ENCODE measurements at places on chromosomes 11 and 22.

- DNase-seq, result no peak
Observed at GRCh38 chr22:48717883-48718817, 1109.5 kb downstream of the BRD1 start.

DNA sequence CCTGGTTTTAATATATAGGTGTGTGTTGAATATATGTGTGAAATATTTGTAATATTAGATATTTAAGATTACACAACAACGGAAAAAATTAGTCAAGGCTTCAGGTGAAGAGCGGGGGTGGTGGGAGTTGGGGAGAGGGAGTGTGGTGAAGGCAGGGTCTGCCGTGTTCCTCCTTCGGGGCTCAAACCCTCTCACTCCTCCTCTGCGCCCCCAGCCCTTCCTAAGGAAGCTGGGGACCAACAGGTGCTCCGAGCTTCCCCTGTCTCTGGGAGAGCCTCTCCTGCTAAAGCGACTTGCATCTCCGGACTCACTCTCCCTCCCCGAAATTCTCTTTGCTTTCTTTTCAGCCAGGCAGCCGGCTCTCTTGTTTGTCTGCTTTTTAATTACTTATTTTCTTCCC lies 960 bp upstream of the CADM1 start:
- DNase-seq, result no peak

DNA sequence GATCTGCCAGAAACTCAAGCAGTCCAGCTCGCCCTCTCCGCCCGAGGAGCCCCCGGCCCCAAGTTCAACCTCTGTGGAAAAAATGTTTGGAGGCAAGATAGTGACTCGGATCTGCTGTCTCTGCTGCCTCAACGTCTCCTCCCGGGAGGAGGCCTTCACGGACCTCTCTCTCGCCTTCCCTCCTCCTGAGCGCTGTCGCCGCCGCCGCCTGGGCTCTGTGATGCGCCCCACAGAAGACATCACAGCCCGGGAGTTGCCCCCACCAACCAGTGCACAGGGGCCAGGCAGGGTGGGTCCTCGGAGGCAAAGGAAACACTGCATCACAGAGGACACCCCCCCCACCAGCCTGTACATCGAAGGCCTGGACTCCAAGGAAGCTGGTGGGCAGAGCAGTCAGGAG lies 20.8 kb downstream of the USP35 start:
- DNase-seq, result no peak

- no peak for DNase-seq
Observed at GRCh38 chr11:100562128-100562527, 125.0 kb upstream of the ARHGAP42 start.

DNA sequence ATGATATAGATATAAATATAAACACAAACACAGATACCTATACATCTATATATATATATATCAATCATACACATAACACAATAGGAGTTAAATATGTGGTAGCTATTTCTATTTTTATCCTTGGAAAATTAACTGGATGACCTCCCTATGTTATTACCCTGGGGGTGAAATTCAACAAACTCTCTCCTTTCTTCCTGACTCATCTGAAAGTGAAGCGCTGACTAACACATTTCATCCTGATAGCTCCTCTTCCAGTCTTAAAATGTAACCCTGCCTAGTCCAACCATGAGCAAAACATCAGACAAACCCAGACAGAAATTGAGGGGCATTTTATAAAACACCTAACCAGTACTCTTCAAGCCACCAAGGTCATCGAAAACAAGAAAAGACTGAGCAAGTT lies 220.6 kb upstream of the ISX start:
- no peak for DNase-seq

GRCh38 chr11:76631566-76632308 lies 38.8 kb downstream of the LRRC32 start:
- no peak for DNase-seq

DNA sequence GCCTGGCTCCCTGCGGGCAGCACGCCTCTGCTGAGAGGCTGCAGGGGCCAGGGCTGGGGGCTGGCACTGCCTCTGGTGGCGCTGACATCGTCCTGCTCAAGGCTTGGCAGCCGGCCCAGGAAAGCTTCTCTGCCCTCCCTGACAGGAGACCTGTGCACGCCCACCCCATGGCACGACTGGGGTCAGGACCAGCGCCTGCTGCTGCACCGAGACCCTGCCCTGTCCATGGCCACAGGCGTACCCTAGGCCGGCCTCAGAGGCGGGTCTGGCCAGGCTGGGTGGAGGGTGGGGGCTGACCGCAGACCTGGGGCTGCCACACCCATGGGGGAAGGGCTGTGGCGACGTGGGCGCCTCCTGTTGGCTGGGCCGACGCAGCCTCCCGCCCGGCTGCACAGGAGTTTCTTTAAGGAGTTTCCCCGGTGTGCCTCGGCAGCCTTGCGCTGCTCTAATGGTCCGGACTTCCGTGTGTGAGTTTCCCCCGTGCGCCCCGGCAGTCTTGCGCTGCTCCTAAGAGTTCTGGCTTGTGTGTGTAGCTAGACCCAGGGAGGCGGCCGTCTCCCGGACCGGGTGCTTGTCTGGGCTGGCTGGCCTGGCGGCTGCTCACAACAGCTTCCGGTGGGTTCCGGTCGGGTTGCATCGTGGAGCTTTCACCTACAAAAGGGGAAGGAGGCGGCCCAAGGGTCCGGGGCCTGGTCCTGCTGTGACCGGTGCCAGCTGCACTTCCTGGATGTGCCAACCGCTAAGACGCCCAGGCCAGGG lies 4.6 kb downstream of the TRABD start:
- DNase-seq, result peak; percentile 68

DNA sequence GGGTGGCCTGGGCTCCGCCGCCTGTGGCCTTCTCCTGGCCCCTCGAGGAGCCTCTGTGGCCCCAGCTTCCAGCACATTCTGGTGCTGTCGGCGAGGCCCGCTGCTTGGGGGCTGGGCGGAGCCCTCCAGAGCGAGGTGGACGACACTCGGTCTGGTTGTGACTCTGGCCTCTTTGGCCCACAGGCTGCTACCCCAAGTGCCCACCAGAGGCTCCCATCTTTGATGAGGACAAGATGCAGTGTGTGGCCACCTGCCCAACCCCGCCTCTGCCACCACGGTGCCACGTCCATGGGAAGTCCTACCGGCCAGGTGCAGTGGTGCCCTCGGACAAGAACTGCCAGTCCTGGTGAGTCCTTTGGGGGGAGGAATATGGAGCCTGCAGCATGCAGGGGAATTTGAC lies 22.4 kb downstream of the MUC5AC start:
- DNase-seq, result no peak

GRCh38 chr11:133385781-133386180 lies 146.5 kb downstream of the OPCML start:
- no peak for DNase-seq

DNA sequence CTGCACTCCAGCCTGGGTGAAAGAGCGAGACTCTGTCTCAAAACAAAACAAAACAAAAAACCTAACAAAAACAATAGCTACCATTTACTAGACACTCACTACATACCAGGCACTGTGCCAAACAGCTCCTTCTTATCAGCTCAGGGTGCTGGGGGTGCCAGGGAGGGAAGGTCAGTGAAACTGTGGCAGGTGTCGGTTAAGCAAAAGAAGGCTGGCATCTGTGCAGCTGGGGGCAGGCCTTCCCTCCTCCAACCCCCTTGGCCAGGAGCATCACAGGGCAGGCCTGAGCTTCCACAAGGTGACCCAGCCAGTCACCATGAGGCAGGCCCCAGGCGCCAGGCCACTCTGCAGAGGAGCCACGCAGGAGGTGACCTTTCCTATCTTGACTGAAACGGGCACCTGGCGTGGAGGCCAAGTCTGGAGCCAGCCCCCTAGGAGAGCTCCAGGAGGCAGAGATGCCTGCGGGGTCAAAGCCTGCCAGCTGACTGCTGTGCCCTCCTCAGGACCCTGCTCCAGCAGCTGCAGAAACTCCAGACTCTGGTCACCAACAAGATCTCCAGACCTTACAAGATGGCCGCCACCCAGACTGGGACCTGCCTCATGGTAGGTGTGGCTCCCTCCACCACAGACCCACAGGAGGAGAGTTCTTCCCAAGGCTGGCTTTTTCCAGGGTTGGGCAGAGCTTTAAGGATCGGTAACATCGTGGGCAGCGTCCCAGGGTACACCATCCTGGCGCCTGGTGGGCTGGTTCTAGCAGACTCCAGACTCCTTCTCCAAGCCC lies 31.3 kb upstream of the DGKZ start:
- no peak for DNase-seq

- no peak for DNase-seq
Observed at GRCh38 chr11:6745465-6746015, 26.2 kb downstream of the OR2AG2 start.

- DNase-seq, result no peak
Observed at GRCh38 chr11:9047964-9048523, 43.4 kb downstream of the SCUBE2 start.

DNA sequence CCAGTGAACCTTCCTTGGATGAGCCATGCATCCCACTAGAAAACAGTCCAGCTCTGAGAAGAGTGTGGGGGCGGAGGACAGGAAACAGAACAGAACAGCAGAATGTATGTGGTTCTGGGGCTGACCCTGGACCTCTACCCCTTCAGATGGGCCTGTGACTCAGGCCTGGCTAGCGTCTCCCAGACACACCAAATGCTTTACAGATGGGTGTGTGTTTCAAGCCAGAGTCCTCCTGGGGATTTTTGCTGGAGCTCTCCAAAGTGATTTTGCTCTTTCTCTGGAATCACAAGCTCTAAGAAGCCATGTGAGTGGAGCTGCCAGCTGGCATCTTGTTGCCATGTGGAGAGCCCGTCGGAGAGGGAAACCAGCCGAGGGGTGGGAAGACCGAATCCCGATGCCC lies 13.2 kb upstream of the C1QTNF4 start:
- no peak for DNase-seq

DNA sequence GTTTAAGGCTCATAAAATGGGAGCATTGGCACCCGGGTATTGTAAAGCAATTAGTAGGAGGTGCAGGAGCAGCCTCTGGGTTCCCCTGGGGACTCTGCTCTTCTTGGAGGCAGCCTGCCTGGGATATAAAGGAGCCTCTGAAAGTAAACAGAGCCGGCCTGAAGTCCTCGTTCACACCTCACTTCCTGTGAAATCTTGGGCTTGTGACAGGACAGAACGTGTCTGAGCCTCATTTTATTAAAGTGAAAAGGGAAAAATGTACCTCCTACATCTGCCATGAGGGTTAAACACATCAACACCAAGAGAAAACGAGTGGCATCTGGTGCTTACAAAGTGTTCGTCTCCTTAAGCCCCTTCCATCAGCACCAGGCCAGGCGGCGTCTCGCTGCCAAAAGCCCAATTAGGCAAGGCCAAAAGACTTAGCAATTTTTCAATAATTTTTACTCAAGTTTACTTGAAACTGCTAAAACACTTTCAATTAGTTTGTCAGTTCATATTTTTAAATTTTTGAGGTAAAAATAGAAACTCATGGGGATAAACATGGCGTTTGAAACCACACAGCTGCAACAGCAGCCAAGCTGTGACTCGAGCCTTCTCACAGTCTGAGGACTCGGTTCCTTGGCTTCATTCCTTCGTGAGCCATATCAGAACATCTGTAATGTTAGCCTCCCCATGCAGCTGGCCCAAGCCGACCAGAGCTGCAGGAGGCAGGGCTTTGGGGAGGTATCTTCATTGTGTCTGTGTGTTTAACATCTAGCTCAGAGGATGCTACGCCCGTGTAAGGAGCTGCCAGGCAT lies 33.6 kb downstream of the MAP6 start:
- no peak for DNase-seq

DNA sequence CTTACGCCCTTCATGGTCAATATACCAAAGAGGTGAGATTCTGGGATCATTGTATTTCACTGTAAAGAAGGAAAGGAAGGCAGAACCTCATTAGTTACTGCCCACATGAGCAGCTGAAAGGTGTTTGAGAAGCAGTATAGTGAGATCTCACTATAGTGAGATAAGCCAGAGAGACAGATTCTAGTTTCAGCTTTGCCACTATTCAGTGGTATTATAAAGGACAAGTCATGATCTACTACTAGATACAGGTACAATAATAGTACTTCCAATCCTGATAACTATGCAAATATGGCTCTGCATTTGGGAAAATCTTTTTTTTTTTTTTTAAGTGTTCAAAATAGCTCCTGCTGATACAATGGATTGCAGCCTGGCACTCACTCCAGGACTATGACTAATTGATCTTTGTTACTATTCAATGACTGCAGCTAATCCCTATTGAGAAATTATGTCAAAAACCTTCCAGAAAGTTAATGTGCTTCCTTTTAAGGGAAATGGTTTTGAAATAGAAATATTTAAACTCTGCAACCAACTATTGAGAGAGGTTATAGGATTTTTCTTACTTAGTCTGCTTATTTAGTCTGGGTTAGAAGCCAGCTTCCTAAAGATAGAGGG lies 8.3 kb upstream of the DLAT start:
- DNase-seq, result no peak

DNA sequence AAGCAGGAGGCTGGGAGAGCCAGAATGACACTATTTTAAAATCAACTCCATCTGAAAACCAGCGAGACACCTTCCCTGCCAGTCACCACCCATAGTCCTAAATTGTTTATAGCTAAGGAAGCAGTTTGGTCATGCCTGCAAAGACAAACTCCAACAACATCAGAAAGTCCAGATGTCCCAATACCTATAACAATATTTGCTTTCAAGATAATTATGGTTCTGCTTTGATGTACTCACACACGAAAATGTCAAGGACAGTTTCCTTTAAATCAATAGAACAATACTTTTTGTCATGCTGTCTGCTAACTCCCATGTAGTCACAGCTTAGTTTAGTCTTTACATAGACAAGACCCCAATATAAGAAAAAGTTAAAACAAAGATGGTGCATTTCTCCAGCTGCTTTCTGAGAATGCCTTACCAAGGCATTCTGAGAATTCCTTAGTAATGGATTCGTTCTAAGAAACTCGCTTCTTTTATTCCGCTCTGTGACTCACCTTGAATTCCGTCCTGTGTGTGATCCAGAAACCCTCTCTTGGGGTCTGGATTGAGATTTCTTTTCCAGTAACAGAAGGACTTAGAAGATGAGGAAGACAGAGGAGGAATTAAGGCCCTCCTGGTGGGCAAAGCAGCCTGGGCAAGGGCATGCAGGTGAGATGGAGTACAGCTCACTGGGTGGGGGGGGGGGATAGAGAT lies 9.6 kb upstream of the SCGB2A2 start:
- DNase-seq, result no peak

DNA sequence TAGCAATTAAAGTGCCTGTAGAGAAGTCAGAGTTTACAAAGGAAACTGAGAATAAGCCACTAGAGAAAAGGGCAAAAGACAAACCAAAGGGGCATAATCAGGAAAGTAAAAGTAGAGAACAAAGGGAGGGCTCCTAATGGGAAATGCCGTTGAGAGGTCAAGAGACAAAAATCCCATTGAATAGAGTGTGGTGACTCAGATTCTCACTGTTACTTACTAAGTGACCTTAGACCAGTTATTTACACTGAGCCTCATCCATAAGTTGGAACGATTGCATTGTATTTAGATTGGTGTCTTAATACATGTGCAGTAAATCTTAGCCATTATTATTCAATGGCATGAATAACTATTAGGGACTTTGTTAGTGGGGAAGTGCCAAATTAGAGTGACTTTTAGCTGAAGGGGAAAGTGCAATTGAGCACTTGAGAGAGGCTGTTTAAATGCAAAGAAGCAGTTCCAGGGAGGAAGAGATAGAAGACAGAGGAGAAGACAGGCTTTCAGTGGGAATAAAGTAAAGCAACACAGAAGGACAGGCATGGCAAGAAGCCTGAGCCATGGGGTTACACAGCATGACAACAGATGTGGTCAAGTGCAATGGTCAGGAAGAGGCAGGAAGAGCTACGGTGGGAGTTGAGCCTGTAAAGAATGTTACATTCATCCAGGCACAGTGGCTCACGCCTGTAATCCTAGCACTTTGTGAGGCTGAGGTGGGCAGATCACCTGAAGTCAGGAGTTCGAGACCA lies 82.6 kb downstream of the UBASH3B start:
- no peak for DNase-seq

- no peak for DNase-seq
Observed at GRCh38 chr11:638631-639331, 1.7 kb downstream of the DRD4 start.
